ENCODE measurements at places on chromosomes 4 and X. TPM values are rescaled to one million over a fixed set of nuclear protein-coding genes. Genes with fewer than 3 reads are reported as not detected.

DNA sequence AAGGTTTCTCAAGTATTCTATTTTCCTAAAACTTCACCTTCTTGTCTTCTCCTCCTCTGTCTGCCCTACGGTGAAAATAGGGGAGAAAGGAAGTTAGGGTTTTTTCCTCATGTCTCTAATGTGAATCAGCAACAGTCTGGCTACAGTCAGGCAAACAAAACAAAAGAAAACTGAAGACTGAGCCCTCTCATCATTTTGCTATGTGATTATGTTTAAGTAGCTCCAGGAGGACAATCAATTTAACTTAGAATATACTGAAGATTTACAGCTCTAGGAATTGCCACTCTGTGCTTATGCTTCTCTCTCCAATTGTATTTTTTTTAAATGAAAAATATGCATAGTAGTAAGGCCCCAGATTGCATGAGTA is 316.2 kb downstream of the GPAT3 start:
- ATAC-seq, result no peak

DNA sequence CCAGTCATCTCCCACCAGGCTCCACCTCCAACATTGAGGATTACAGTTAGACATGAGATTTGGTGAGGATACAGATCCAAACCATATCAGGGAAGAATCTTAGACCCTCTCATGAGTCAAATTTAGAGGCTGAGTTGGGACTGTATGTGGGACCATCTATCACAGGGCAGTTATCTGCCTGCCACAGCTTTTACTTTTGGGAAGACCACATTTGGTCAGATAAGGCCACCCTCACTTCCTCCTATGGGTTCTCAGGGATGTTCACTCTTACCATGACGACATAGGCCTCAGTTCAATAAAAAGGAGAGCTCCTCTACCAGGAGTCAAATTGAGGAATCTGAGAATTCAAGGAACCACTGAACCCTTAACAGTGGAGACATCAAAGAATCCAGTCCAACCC is 2.1 kb downstream of the MAGEB2 start:
- ATAC-seq, result no peak

The CXCL5 gene
- total RNA-seq, result 0.12 TPM

DNA sequence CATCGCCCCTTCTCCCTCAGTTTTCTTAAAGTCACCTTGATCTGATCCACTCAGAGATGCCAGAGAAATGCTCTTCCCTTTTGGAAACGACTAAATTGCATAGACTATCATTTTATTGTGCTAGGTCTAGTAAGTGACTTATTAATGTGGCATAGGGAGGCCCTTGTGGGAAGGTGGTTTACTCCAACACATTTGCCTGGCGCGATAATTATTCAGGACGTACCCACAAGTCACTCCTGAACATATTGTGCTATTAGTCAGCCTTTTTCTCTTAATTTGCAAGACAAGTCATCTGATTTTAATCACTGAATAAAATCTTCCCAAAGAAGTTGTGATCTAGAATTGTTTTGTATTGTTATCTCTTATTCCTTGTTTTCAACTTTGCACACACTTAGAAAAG is 7.6 kb downstream of the ENPEP start:
- no peak for ATAC-seq

GRCh38 chr4:187606581-187606980 is 389.0 kb upstream of the ZFP42 start:
- peak; percentile 61 for ATAC-seq
